Activated T-cell treated with anti-CD3 and anti-CD28 coated beads, Interleukin-2, amount 50 U/mL, for 4 hours (primary cell): ENCODE measurements at places on chromosomes 2 and 18.

GRCh38 chr18:75130591-75131328, 78.2 kb downstream of the PTGR3 start:
- DNase-seq = no peak

DNA sequence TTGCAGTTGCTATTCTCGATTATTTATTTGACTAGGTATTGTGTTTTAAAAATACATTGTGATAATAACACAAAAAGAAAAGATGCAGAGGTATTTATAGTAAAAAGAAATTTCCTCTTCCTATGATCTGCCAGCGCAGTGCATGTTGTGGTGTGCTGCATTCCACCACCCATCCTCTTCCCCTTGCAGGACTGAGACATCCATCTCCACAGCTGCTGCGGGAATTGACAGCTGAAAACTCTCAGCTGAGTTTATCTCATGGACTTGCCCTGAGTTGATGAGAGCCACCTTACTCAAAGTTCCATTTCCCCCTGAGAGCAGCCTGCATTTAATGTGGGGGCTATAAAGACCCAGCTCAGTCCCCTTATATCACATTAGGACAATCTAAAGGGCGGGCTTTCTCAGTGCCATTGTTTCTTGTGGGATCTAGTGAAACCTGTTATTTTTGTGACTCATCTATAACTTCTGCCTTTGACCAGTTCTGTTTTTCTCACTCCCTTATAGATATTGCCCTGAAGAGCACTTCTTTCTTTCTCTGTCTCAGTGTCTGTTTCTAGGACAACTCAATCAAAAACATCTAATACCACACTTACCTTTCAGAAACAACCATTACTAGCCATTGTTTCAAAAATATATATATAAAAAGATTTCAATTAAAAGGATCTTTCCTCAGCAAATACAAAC, 698.5 kb downstream of the NR4A2 start:
- no peak for DNase-seq

- DNase-seq = no peak
Measured at GRCh38 chr18:35933982-35934381, 38.5 kb upstream of the RMP24 start.

GRCh38 chr18:29882620-29883019, 1159.9 kb downstream of the DSC3 start:
- DNase-seq = no peak
